ENCODE measurements at places on chromosomes 1 and 21. TPM values are rescaled to one million over a fixed set of nuclear protein-coding genes. Genes with fewer than 3 reads are reported as not detected.

DNA sequence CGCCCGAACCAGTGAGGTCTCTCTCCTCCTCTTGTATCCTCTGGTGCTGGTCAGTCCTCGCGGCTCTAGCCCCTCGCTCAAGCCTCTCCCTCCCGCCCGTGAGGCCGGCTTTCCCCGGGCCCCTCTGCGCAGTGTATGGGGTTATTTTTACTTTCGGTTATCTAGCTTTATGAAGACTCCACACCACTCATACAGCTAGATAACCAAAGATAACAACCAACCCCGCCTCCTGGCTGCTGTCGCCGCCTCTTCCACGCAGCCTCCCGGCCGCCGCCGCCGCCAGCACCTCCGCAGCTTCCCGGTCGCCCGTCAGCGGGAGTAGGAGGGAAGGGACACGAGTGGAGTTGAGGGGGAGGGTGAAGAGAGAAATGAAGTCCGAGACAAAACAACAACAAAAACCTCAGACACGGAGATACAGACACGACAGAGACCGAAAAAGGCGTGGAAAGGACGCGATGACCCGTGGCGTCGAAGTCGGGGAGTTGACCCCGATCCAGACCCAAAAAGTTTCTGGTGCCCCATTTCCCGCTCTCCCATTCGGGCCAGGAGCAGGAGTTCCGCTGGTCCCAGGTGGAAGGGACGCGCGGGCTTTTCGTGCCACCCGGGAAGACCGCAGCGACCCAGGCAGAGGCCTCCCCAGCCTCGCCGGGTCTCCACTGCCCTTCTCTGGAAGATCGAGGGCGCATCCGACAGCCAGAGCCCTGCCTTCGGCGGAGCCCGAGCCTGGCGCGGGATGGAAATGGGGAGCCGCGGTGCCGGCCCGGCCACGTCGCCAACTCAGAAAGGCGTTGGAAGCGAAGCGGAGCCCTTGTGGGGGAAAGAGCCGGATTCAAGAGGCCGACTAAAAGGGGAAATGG lies 51.4 kb downstream of the RHBG start:
- peak overlapping the region; percentile 50 for H3K27ac ChIP-seq
- peaks cover 86% of the 10 kb centered on the region for H3K27me3 ChIP-seq
- H3K36me3 ChIP-seq = no peaks in the 10 kb centered on the region
- H3K4me1 ChIP-seq = peaks cover 14% of the 10 kb centered on the region

DNA sequence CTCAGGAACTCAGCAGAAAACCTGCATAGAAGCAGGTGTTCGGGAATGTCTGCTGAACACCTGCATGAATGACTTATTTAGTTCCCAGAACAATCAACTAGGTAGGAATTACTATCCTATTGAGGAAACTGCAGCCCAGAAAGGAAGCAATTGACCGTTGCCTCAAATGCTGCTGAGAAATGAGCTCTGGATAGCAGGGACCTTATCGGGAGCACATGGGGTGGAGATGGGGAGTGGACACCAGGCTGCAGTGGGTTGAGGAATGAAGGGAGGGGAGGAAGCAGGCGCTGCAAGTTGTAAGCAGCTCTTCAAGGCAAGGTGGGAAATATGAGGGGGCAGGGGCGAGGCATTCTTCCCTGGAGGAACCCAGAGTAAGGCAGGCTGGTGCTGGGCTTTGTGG lies 10.8 kb upstream of the CDCP2 start:
- no peak overlapping the region for H3K4me3 ChIP-seq
- H3K36me3 ChIP-seq = no peaks in the 10 kb centered on the region
- no peaks in the 10 kb centered on the region for H3K27me3 ChIP-seq
- no peak for DNase-seq
- H3K4me1 ChIP-seq = no peaks in the 10 kb centered on the region
- no peak overlapping the region for H3K27ac ChIP-seq

DNA sequence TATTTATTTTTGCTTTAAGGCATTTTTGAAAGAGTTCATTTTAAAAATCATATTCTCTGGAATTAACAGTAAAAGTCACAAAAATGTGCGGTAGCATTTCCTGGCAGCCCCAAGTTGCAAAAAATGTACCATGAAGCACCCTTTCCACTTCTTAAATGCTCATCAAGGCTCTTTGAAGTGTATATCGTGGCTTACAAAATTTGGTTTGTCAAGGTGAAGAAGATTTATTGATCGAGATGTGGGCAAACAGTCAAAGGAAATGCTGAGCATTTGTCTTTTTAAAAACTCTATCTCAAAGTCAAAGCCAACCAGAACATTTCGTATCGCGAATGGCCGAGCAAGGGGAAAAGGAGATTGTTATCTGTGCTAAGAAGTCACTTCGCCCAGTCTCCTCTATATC lies 277.5 kb upstream of the KAZN start:
- H3K27ac ChIP-seq = no peak overlapping the region
- H3K27me3 ChIP-seq = no peaks in the 10 kb centered on the region
- H3K4me3 ChIP-seq = no peak overlapping the region
- H3K36me3 ChIP-seq = no peaks in the 10 kb centered on the region

DNA sequence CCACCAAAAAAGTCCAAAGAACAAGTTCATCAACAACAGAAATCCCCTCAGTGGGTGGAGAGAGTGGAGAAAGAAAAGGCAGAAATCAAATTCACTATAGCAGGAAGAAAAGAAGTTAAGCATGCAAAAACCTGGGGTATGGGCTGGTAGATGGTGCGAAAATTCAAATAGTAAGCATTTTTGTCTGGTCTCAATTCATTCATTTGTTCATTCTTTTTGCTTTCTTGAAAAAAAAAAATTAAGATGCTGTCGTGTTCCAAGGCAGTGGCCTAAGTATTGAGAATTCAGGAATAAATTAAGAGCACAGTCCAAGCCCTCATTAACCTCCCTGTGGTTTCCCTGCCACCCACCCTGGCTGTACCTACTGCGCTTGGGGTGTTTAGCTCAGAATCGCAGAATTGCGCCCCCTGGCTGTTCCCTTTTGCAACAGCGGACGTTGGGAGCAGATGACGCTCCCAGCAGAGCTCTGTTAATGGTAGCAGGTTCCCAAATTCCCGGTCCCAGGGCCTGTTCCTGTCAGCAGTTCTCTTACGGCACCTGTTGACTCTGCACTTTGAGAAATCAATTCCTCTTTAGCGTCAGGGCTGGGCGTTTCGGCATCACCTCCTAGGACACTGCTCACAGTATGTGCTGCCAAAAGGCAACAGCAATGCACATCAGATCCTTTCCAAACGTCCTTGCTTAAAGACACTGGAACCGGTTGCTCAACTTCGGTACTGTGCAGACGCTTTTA lies 34.0 kb upstream of the SSX2IP start:
- peak; percentile 16 for DNase-seq
- peaks cover 15% of the 10 kb centered on the region for H3K4me1 ChIP-seq
- no peaks in the 10 kb centered on the region for H3K36me3 ChIP-seq
- H3K4me3 ChIP-seq = no peak overlapping the region
- H3K27ac ChIP-seq = no peak overlapping the region

DNA sequence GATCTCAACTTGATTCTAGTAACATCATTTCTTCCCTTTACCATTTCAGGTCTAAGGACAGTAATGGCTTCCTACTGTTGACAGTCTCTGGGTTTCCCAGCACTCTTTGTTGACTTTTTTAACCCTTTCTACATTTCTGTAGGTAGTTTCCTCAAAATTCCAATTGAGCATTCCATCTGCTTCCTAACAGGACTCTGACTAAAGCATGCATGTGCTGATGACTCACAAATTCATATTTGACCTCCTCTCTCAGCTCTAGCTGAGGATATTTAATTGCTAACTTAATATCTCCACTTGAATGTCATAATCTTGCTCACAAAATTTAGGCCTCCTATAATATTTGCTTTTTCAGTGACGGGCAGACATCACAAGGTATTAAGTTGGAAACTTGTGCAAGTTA lies 93.3 kb upstream of the ZNHIT6 start:
- no peaks in the 10 kb centered on the region for H3K27me3 ChIP-seq
- H3K27ac ChIP-seq = no peak overlapping the region
- H3K36me3 ChIP-seq = no peaks in the 10 kb centered on the region
- H3K4me3 ChIP-seq = no peak overlapping the region
- H3K4me1 ChIP-seq = no peaks in the 10 kb centered on the region

- no peak for DNase-seq
- no peaks in the 10 kb centered on the region for H3K36me3 ChIP-seq
- H3K27ac ChIP-seq = no peak overlapping the region
- no peaks in the 10 kb centered on the region for H3K4me1 ChIP-seq
- H3K4me3 ChIP-seq = no peak overlapping the region
These were observed 724.6 kb downstream of the PTPRU start for GRCh38 chr1:29960876-29961275.

DNA sequence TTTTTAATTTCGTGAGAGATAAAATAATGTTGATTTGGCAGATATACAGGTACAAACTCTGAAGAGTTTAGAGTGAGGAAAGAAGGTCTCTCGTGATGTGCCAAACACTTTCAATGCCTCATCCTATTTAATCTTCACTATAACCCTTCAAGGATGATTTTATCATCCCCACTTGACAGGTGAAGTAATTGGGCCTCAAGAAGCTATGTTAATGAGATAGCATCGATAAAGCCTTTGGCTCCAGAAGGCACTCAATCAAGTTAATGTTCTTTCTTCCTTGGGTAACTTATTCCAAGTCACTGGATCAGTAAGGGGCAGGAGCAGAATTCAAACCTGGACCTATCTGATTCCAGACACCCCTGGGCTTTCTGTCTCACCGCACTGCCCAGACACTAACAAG lies 7.2 kb downstream of the LMOD1 start:
- H3K27me3 ChIP-seq = peaks cover 23% of the 10 kb centered on the region
- no peaks in the 10 kb centered on the region for H3K36me3 ChIP-seq
- DNase-seq = no peak
- no peak overlapping the region for H3K27ac ChIP-seq
- H3K4me3 ChIP-seq = no peak overlapping the region
- H3K4me1 ChIP-seq = no peaks in the 10 kb centered on the region

- DNase-seq = no peak
- H3K27ac ChIP-seq = no peak overlapping the region
- H3K4me1 ChIP-seq = peaks cover 4% of the 10 kb centered on the region
- H3K4me3 ChIP-seq = no peak overlapping the region
- H3K27me3 ChIP-seq = no peaks in the 10 kb centered on the region
- no peaks in the 10 kb centered on the region for H3K36me3 ChIP-seq
These were observed 53.0 kb upstream of the CNN3 start for GRCh38 chr1:94979656-94980581.

NTPCR gene
- total RNA-seq = 38.1 TPM

SLC9C2 gene
- not detected for total RNA-seq

S100A7A gene
- total RNA-seq = not detected

CLCNKB gene
- not detected for total RNA-seq

MAP10 gene
- total RNA-seq = 3.2 TPM

AKT3 gene
- total RNA-seq = 39.3 TPM

LHX4 gene
- not detected for total RNA-seq

SPRR1B gene
- total RNA-seq = not detected
